ENCODE measurements at places on chromosomes 1 and 21.

DNA sequence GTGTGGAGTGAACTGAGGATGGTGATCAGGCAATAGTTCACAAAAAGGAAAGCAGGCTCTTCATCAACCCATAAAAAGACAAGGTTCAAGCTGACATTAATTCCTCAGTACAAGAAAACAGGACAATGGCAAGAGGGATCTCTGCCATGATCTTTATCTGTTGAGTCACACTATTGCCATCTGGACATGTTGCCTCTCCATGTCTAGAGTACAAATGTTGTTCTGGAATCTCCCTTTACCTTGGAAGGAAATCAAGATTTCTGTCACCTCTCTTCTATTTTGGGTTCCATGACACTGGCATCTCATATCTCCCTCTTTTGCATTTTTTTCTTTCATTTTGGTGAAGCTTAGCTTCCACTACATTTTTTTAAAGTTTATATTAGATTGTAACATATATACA is 329.1 kb downstream of the USP25 start:
- DNase-seq, result no peak

- DNase-seq, result no peak
Measured at GRCh38 chr21:42862774-42863503, 16.4 kb downstream of the WDR4 start.

- no peak for DNase-seq
Measured at GRCh38 chr1:39876144-39876543, 7.2 kb downstream of the TRIT1 start.

GRCh38 chr21:32333953-32334673 is 35.5 kb downstream of the MRAP start:
- no peak for DNase-seq

- no peak for DNase-seq
Measured at GRCh38 chr1:91764471-91765115, 121.4 kb downstream of the TGFBR3 start.

- DNase-seq, result no peak
Measured at GRCh38 chr21:42964546-42965210, 9.7 kb upstream of the PKNOX1 start.

DNA sequence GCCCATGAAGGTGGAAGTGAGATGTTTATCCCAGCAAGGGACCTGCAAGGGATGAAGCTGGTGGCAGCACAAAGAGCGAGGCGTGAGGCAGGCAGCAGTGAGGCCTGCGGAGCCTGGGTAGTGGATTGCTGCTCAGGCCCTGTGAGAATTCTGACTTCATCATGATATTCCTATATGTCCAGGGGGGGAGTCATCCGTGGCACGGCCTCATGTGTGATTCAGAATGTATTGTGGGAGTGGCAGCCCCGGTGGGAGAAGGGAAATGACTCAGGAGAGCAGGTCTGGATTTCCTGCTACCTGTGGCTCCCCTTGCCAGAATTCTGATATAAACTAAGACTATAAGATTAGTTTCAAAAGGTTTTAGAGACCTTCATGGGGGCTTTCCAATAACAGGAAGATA is 240.9 kb downstream of the CAMTA1 start:
- DNase-seq, result no peak

DNA sequence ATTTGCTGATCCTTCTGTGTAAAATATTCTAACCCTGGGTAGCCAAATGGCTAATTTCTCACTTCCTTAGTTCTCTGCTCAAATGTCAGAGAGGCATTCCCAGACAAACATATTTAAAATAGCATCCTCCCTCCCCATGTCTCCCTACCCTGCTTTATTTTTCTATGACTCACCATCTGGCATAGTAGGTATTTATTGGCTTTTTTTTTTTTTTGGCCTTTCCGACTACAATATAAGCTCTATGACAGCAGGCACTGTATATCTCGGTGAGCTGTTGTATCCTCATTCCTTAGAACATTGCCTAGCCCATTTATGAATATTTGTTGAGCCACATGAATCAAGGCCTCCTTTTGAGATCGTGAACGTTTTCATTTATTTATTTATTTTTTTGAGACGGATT is 1.5 kb upstream of the NEK7 start:
- DNase-seq, result no peak

DNA sequence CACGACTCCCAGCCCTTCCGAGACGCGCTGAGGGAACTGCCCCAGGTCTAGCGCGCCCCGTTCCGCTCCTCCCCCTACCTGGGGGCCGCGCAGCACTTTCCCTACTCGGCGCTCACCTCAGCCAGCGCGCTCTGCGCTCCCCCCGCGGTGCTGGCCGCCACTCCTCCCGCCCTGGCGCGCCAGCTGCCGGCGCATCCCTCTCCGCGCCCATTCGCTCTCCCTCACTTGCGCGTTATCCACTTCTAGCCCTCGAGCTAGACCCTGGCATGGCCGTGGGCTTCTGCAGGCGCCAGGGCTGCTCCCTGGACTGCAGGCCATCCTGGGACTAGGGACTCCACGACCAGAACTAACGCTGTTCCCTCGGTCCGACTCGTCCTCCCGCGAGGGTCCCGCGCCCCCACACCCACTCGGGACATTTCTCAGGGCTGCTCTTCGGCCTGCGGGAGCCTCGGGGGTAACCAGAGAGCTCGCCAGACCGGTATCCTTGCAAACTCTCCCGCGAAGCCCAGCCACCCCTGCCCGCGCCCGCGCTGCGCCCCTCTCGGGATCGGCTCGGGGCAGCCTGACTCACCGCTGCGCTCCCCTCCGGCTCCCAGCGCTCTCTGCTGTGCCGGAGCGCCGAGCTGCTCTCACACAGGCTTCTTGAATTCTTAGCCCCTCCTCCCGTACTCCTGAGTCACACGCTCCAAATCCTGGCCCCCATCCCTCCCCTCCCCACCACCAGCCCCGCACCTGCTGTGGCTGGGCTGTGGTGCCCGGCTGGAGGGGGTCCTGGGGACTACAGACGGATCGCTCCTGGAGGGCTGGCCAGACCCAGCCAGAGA is at the start of gene NGF:
TSS of gene NGF (minus strand) at position 617 of the 824 bp plus-strand sequence. CDS start 51,454 bp downstream, outside the sequence.
- DNase-seq, result no peak

GRCh38 chr1:235058695-235059094 is 69.9 kb downstream of the TOMM20 start:
- no peak for DNase-seq

GRCh38 chr1:188877668-188878067 is 1600.0 kb downstream of the BRINP3 start:
- no peak for DNase-seq

- no peak for DNase-seq
Measured at GRCh38 chr1:179003512-179004066, 22.1 kb upstream of the FAM20B start.
